ENCODE measurements at places on chromosomes 13 and 19.

GRCh38 chr13:48582084-48582483 is 49.2 kb upstream of the RCBTB2 start:
- no peak for DNase-seq

DNA sequence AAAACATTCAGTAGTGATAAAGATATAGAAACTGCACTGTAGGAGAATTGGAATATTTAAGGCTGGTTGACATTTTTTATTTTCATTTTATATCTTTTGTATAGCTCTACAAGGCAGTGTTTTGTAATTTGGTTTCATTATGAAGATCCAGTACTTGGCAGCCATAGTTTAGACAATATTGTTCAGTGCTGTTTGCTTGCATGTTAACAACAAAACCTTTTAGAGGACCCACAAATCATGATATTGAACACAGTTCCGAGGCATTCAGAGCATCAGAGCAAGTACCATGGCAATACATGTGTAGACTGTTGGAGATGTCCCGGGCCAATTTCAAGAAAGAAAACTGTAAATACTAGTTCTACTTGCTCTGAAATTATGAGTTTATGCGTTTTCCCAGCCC is 25.6 kb upstream of the GARRE1 start:
- DNase-seq, result no peak

DNA sequence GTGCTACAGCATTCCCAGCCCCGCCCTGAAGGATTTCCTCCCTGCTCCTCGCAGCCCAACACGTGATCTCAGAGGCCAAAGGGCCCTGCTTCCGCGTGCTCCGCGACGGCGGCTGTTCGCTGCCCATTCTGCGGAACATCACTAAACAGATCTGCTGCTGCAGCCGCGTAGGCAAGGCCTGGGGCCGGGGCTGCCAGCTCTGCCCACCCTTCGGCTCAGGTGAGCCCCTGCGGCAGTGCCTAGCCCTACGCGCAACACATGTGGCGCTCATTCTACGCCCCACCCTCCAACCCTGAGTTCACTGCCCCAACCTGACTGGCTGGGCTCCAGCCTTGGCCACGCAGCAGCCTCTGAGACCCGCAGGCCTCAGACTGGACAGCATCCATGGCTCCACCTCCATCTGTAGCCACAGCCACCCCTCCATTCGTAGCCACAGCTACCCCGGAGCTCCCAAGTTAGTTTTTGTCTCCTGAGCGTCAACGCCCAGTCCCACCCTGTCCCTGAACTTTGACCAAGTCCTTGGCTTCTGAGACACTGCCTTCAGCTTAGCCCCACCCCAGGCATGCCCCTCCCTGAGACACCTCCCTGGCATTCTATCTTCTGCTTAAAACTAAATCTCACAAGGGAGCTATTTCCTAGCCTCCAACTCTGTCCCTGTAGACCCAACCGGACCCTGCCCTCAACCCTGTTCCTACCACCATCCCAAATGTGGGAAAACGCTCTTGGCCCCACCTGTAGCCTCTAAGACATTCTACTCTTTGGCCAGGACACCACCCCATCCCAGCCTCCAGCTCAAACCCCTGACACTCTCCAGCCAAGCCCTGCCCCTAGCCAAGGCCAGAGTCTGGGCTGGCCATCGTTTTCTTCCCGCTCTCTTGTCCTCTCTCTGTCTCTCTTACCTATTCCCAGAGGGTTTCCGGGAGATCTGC is 6.4 kb downstream of the LTBP4 start:
- DNase-seq, result no peak

- no peak for DNase-seq
These were observed 123.3 kb downstream of the RAB20 start for GRCh38 chr13:110438211-110438610.

GRCh38 chr19:41310033-41310831 is at the start of gene CCDC97:
Gene CCDC97, plus strand, starts transcription at chr19:41310172. Its CDS starts 139 bp downstream, at chr19:41310311.
- peak; percentile 90 for DNase-seq

DNA sequence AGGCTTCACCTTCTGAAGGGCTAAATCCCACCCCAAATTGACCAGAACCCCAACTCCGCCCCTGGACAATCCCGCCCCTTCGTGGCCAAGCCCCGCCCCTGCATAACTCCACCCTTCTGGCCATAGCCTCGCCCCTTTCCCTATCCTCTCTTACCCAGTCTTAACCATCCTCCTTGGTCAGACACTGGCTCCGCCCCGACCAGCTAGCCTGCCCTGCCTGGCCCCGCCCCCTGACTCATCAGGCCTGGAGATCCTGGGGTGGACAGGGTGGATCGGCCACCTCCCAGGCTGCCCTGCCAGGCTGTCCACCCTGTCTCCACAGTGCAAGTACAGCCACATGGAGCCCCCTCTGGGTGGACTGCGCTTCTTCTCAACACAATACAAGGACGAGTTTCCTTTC is 8.0 kb upstream of the ZNF358 start:
- DNase-seq, result no peak

- DNase-seq, result no peak
These were observed 334.3 kb downstream of the DLEU7 start for GRCh38 chr13:50509167-50509566.

DNA sequence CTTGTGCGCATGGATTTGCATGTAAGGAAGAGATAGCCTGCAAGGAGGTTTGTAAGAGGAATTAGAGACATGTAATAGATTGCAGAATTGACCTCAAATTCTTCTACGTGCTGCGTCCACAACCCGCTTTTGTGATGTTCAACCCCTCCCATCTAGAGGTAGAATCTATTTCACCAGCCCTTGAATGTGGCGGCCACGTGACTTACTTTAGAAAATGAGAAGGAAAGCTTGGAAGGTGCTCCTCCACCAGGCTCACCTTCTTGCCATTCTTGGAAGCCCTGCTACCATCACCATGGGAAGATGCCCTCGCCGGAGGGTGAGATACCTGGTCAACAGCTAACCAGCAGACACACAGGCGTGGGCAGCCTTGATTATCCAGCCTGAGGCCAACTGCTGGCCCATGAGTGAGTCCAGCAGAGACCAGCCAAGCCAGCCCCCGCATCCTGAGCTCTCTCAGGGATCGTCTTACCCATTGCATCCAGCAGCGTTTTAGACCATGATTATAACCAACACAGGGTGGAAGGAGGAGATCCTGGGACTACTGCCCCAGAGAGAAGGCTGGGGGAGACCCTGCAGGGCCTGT is 7.6 kb upstream of the PEPD start:
- no peak for DNase-seq

DNA sequence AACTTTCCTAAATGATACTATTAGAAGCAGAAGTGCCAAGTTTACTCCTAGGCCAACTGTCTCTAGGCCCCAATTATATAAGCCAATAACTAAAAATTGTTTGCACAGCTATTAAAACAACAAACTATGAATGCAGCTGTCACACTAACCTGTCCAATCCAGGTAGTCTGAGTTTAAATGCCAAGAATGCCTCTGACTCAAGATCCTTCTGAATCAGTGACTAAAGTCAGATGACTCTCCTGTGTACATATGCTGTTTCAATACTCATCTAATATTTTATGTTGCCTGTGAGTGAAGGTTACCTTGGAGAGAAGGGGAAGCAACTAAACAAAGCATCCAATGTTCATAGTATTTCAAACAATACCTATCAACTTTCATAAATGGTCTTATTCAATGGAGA is 257.0 kb downstream of the ENOX1 start:
- DNase-seq, result no peak

GRCh38 chr19:41238244-41238643 is 19.2 kb downstream of the AXL start:
- no peak for DNase-seq

GRCh38 chr19:16572332-16573211 is at the start of gene SLC35E1:
Gene SLC35E1, minus strand, starts transcription at chr19:16572415. Its CDS starts 51 bp downstream, at chr19:16572364.
- peak; percentile 91 for DNase-seq

GRCh38 chr19:1262623-1263123 is 6.5 kb upstream of the CIRBP start:
- DNase-seq, result no peak

DNA sequence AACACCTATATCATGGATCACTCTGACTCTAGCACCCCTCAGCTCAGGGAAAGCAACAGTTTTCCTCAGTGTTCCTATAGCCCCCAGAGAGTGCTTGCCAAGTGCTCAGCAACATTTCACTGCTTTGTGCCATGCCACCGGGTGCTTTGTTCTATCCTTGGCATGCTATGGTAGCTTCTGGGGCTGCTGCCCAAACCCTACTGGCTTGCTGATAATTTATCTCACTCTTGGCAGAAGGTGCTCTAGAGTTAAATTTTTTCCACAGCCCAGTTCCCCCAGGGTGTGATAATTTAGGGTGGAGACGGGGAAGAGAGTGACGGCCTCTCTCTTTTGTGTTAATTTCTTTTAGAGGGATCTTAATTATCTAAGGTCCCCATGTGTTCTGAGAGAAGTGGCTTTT is 12.6 kb upstream of the CSNK1A1L start:
- no peak for DNase-seq

- DNase-seq, result no peak
These were observed 449.7 kb downstream of the IRS2 start for GRCh38 chr13:109336730-109337129.

GRCh38 chr19:7970716-7971448 is 27.4 kb upstream of the TIMM44 start:
- peak; percentile 23 for DNase-seq

DNA sequence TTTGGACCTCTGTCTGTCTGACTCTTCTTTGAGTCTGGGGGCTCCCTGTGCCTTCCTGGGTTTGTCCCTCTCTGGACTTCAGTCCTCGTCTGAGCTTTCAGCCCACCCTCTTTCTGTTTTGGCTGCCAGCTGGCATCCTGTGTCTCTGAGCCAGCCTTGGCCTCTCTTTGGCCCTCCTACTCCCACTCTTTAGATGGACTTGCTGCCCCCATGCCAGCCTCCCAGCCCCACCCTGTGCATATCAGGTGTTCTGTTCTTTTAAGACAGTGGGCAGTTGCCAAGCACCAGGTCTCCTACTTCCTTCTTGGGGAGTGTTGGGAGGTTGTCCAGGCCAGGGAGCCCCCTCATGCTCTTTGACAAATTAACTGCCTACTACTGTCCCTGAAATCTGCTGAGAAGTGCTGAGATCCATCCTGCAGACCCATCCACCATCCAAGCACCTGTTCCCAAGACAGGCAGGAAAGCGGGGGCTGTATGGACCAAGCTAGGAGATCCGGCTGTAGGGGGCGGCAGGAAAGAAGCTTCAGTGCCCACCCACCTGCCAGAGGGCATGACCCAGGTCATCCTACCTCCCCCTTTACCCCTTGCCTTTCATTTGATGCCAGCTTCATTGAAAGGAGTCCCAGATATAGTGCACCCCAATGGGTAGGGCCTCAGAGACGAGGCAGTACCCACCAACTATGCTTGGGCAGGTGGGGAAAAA is 9.6 kb downstream of the CIC start:
- no peak for DNase-seq

- no peak for DNase-seq
These were observed 701 bp downstream of the ZNF552 start for GRCh38 chr19:57813919-57814504.

DNA sequence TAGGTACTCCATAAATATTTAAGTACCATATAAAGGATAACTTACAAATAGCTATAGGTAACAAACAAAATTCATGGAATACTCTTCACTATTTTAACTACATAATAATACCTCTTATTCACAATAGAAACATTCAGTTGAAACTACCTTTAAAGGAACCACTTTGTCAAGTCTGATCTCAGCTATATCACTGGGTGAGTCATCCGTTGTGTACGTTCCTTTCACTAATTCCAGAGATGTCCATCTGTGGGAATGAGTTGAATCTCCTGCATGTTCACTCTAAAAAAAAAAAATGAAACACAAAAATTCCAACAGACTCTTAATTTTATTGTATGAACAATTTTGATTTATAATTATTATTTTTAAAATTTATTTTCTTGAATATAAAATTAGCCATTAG is 149.4 kb upstream of the FBXL3 start:
- no peak for DNase-seq

DNA sequence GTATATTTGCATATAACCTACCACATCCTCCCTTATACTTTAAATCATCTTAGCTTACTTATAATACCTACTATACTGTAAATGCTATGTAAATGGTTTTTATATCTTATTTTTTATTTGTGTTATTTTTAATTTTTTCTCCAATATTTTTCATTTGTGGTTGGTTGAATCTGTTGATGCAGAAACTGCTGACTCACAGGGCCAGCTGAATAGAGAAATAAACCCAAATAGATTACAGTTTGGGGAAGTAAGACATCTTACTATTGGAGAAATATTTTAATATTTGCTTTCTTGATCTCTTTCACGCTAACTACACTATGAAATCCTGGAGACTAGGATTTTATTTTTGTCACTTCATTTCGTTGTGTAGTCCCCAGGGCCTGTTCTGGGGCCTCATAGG is 7.1 kb downstream of the SMAD9 start:
- no peak for DNase-seq

DNA sequence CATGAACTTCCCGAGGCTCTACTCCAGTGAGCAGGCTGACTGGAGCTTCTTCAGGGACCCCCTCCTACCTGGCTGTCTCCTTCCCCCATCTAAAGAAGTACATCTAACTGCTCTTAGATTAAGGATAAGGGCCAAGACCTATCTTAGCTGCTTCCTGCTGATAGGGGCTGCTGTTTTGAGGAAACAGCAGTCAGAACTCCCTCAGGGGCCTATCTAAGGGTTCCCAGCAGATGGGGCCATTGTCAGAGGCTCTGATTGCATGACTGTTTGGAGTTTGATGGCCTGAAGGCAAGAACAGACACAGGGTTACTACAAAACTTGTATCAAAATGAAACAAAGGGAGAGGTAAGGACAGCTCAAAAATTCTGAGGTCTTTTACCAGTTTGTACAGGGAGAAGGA is 2636.9 kb upstream of the PCDH20 start:
- no peak for DNase-seq

GRCh38 chr13:113320226-113320875 is 23.3 kb downstream of the LAMP1 start:
- no peak for DNase-seq

- DNase-seq, result no peak
These were observed 11.2 kb downstream of the IGFL1 start for GRCh38 chr19:46240693-46241092.

- DNase-seq, result no peak
These were observed 62.8 kb upstream of the EDNRB start for GRCh38 chr13:77981281-77981881.

GRCh38 chr19:3233831-3234230 is 9.4 kb downstream of the CELF5 start:
- DNase-seq, result no peak

- DNase-seq, result no peak
These were observed at the start of gene SIGLEC7 for GRCh38 chr19:51142119-51142518. Gene SIGLEC7, plus strand, starts transcription at chr19:51142301. Its CDS starts 69 bp downstream, at chr19:51142370.

DNA sequence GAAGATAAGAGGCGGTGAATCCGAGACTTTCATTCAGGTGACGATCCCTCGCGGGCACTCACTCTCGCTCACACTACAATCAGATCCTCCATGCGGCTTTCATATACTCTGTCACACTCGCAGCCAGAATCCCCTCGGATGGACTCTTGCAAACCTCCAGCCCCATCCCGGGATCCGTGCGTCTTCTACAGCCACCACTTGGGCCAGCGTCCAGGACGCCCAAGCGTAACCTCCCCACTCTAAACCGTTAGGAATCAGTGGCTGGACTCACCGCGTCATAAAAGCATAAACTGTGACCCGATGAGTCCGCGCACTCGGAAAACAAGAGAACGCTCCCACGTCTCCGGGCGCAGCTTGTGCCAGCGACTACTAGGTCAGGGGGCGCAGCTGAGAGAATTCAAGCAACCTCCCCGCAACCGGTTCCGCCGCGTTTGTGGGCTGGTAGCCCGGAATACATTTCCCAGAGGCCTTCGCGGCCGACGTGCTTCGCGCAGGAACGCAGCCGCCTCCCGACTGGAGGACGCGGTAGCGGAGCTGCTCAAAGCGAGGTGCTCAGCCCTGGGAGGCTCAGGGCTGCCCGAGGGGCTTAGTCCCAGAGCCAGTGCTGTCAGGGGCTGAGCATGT is 27.6 kb downstream of the ZNF607 start:
- DNase-seq, result peak; percentile 81

All from stimulated activated CD4-positive, alpha-beta T cell treated with anti-CD3 and anti-CD28 coated beads, Interleukin-4, amount 100 ng/mL, for 24 hours (primary cell).